ENCODE measurements at places on chromosomes 3 and 15.

- no peak for DNase-seq
These were observed 267.8 kb downstream of the RAP2B start for GRCh38 chr3:153429821-153430220.

DNA sequence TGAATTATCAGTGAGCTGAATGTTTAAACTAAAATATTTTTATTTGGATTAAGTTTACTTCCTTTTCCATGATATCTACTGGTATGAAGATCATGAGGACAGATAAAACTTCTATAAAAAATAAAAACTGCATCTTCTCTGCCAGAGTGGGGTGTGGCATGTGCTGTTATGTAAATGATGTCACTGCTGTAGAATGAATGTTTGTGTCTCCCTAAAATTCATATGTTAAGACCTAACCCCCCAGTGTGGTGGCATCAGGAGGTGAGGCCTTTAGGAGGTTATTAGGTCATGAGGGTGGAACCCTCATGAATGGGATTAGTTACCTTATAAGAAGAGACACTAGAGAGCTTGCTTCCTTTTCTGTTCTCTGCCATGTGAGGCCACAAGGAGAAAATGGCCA, 178.7 kb upstream of the DPH6 start:
- DNase-seq = no peak

GRCh38 chr3:65545429-65545828, 493.3 kb downstream of the MAGI1 start:
- no peak for DNase-seq

GRCh38 chr15:73146419-73146818, 94.2 kb downstream of the NEO1 start:
- no peak for DNase-seq

- DNase-seq = no peak
These were observed 27.9 kb upstream of the SV2B start for GRCh38 chr15:91072161-91072560.

- DNase-seq = no peak
These were observed 156.4 kb upstream of the FRMD4B start for GRCh38 chr3:69542089-69542804.

DNA sequence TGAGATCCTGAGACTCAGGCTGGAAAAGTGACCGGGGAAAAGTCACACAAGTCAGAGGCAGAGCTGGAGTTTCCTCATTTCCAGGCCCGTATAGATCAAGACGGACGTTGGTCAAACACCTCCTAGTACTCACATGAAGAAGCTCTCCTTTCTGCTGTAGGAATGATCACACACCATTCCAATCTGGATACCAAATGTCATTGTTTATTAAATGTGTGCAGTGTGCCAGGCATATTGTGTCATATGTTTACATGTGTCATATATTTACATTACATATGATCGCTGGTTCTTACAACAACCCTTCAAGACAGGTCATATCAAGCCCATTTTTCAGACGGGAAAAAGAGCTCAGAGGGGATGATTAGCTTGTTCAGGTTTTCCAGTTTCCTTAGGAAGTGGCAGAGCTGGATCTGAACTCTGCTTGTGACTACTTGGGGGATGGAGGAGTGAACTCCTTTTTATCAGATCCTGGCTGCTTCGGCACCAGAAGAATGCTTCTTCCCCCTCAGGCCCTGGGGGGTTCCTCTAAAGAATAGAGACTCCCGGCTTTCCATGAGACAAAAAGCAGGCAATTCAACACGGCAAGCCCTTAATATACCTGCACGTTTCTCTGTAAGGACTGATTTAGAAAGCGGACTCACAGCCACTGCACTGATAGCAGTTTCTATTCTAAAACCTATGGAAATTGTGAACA, 41.9 kb downstream of the FAM43A start:
- no peak for DNase-seq

GRCh38 chr3:50155891-50156290, 767 bp downstream of the SEMA3F start:
- DNase-seq = no peak

GRCh38 chr3:9260305-9260704, 10.9 kb upstream of the SRGAP3 start:
- no peak for DNase-seq

GRCh38 chr3:32102289-32102688, 4.1 kb upstream of the GPD1L start:
- DNase-seq = no peak

- DNase-seq = no peak
These were observed 95.5 kb downstream of the EOMES start for GRCh38 chr3:27626596-27627118.

DNA sequence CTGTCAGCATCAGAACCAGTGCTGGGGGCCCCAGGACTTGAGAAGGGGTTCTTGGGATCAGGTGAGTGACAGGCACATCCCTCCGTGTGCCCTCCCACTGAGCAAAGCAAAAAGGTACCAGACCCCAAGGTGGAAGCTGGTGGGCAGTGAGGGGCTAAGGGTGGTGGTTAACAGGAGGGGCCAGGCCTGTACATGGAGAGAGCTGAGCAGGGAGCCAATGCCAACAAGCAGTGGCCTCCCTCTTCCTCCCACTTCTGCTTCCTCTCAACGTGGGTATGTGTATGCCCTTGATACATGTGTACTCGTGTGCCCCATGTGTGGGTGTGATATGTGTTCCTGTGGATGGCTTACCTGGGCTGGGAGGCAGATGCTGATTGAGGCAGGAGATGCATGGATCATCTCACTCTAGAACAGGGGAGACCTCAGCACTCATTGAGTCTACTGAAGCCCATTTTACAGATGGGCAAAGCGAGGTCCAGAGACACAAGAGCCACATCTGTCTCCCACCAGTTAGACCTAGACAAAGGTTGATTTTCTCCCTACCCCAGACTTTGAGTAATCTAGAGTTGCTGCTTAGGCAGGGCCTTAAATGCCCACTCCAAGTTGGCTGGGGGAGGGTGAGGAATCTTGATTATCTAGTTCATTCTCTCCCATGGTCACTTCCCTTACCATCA, 945 bp downstream of the VIPR1 start:
- no peak for DNase-seq

DNA sequence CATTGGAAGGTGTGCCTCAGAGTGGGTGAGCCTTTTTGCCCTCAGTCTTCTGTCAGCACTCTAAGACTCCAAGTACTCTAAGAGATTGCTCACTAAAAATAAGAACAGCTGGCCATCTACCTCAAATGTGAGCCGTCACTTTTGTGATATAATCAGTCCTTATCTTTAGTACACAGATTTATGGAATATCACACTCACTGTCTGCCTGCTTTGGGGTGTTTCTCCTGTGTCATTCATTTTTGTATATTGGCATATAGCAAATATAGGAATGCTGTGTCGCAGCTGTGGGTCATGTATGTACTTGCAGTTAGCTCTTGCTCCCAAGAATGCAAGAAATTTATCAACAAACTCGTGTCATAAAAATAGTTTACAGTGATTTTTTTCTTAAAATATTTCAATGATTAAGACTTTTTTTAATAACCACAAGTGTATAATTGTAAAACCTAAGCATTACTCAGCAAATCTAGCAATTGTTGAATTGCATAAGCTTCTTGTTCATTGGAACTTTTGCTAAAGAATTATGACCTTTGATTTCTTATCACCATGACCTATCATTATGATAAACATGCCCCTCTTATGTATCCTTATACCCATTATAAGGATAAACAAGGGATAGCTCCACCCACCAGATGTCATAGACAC, 18.8 kb downstream of the SETD5 start:
- no peak for DNase-seq

- no peak for DNase-seq
These were observed 5.8 kb upstream of the PLD1 start for GRCh38 chr3:171815973-171816595.

- no peak for DNase-seq
These were observed 246.8 kb upstream of the TOPAZ1 start for GRCh38 chr3:43994657-43995546.

- DNase-seq = no peak
These were observed 64.3 kb upstream of the PLCL2 start for GRCh38 chr3:16820485-16820884.

DNA sequence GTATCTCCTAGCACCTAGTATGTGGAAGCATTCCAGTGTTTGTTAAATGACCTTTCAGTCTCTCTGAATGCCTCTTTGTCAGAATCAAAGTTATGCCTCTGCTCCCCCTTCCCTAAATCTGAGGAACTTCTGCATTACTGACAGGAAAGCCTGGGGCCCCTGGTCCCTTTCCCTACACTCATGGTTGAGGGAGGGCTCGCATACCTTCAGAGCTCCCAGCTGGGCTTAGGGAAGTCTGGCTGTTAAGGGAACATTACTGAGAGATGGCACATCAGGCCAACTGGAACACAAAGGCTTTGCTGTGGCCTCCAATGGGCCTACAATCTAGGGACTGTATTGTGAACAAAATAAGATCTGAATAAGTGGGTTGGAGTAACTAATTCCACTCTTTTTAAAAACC, 10.3 kb downstream of the PKM start:
- no peak for DNase-seq

DNA sequence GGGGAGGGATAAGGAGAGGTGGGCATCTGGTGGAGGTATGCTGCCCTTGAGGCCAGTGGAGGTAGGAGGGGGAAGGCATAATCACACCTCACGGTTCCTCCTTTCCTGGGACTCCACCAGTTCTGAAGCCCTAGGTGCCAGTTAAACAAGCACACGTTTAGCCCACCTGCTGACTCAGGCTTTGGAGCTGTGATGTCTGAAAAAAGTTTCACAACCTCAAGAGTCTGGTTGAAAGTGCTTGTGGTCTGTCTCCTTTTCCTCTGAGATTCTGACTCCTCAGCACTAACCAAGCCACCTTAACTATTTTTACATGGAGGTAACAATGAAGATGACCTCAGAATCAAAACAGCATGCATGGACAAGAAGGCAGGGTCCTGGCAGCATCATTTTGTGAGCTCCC, 23.0 kb downstream of the HPS3 start:
- no peak for DNase-seq

DNA sequence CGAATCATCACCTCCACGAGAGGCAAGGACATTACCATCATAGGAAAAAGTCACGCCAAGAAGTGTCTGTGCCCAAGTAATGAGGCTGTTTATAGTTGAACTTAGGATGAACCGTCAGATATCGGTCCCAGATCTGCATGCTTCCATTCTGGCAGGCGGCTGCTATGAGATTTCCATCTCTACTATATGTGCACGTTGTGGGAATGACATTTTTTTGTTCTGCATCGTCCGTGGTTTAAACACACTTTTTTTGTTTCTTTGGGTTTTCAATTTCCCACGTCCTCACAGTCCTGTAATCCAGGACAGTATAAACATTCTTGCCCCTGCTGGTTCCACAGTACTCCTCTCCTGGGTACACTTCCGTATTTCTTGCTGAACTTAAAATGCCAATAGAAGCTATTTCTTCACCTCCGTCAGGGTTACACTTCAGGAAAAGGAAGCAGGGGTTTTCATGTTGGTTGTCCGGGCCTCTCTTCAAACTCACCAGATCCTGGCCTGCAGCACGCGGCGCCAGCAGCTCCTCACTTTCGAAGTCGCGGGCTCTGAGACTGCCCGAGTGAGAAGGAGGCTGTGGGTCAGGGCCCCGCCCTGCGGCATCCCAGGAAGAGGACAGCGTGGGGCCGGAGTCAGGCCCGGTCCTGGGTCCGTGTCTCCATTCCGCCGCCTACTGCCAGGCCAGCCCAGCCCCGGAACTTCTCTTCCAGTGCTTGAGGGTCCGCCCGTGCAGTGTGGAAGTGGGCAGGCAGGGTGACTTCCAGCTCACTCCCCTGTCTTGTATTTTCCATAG, 9.8 kb upstream of the TM4SF4 start:
- DNase-seq = no peak
